ENCODE measurements at places on chromosomes 5 and 9.

DNA sequence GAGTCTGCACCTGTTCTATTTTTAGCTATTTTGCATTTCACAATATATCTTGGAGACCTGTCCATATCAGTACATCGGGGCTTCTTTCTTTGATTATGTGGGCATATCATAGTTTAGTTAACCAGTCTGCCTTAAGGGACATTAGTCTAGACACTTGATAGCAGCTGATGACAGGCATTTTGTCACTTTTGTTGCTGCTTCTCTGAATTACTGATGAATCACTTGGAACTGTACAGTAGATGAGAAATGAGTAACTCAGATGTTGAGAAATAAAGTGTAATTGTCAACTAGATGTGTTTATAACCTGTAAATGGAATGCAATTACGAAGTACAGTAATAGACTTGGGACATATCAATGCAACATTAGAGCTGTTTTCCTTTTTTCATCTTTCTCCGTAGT, 7.1 kb downstream of the ZFP2 start:
- ATAC-seq, result no peak

DNA sequence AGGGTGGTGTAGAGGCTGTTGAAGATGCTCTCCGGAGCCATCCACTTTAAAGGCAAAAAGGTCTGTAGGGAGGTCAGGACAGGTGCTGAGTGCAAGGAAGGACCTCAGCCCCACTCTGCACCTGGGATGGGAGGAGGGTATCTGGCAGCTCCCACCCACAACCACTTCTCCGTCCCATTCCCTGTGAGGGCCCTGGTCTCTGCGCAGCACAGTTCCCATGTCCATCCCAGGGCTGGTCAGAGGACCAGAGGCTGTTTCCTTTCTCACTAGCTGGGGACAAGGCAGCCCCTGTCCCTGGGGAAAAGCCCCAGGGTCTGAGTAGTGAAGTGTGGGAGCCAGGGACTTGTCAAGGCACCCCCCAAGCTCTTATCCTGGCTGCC, 33.7 kb upstream of the CSF1R start:
- no peak for ATAC-seq

DNA sequence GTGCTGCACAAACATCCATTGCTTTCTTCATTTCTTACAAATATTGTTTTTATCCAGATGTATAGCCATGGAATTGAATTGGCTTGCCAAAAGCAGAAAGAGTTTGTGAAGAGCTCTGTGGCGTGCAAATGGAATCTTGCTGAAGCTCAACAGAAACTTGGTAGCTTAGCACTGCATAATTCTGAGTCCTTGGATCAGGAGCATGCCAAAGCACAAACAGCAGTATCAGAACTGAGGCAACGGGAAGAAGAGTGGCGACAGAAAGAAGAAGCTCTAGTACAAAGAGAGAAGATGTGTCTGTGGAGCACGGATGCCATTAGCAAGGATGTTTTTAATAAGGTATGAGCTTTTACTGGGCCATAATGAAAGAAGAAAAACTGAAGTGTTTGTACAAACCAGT, 5.5 kb downstream of the CDC37L1 start:
- ATAC-seq, result no peak

DNA sequence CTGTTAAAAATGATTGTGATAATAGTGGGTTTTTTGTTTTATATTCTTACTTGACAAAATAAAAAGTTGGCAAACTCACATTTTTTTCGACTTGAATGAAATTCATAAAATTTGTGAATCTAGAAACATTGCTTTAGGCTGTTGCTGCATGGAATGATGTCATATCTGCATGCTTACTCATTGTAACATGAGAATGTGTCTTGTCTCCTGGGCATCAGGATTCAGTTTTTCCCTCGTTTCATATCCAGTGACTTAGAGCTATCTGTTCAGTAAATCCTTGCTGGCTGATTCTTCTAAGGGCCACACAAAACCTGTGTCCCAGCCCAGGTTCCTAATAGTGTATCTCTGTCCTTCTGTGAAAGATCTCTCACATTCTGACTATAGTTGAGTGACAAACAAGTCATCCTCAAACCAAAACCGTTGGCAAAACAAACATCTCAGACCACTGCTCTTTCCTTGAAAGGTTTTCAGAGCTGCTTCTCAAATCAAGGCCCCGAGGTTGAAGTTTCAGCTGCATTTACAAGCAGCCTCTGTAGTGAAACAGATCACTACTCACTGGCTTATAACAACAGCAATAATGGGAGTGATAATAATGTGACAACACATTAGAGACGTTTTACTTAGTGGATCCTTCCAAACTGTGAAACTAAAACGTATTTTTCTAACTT, 95.0 kb downstream of the NPR3 start:
- ATAC-seq, result no peak

DNA sequence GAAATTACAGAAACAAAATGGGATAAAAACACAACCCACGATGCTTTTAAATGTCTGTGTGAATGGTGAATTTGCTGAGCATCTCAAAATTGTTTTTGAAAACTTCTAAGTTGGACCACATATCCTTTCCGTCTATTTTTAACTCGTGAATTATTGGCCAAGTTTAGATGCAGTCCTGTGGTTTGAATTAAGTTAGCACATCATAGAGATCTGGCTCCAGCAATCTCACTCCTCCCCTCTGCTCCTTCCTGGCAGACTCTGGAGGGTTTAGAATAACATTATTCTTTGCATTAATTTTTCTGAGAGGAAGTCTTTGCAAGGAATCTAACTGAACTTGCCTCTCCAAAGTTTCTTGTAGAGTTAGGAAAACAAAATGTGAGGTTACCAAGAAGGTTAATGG, 14.5 kb upstream of the ANKRD55 start:
- no peak for ATAC-seq

- no peak for ATAC-seq
Measured at GRCh38 chr5:163622799-163623198, 117.4 kb downstream of the MAT2B start.

GRCh38 chr5:91493086-91493485, 110.0 kb upstream of the ARRDC3 start:
- no peak for ATAC-seq

- ATAC-seq, result no peak
Measured at GRCh38 chr9:117734523-117735314, 30.5 kb downstream of the TLR4 start.

DNA sequence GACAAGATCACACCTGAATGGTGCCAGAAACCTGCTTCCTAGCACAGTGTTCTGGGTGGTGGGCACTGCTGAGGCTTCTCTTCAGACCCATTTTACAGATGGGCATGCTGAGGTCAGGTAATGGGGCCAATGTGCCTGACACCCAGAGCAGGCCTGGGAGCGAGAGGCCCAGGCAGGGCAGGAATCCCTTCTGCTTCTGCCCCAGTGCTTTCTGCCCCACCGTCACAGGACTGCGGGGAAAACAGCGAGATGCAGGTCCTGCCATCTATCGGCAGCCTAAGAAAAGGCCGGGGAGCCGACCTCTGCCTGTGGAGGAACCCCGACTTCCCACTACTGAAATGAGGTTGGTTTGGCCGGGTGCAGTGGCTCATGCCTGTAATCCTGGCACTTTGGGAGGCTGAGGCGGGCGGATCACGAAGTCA, 22.8 kb upstream of the RNU6ATAC start:
- no peak for ATAC-seq

- no peak for ATAC-seq
Measured at GRCh38 chr5:134437847-134438581, 26.3 kb upstream of the CDKN2AIPNL start.

DNA sequence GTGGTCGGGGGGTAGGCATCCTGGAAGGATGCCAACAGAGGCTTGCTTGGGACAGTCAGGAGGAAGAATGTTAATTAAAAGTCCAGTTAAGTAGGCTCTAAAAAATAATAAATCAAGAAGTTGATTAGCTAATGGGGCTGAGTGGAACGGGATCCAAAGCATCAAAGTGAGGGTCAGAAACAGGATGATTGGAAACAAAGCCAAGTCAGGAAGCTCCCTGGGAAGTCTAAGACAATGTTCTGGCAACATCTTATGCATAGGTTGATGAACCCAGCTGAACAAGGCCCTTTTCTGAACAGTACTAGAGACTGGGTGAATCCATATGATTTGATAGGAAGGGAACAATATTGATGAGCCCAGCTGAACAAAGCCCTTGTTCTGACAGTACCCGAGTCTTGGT, 50.2 kb upstream of the STARD4 start:
- ATAC-seq, result no peak

DNA sequence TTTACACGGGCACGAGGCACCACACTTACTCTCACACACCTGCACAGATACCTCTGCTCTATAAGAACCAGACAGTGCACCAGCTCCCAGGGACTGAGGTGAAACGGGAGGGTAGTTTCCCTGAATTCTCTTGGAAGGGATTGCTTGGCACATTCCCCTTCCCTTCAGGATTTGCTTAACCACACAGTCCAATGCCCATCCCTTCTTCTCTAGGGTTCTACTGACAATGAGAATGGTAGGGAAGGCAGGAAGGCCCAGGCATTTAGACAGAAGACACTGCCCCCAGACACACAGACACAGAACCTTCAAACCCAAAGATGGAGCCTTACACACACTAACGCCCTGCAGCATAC, 704 bp upstream of the LHX6 start:
- ATAC-seq, result peak; percentile 9

DNA sequence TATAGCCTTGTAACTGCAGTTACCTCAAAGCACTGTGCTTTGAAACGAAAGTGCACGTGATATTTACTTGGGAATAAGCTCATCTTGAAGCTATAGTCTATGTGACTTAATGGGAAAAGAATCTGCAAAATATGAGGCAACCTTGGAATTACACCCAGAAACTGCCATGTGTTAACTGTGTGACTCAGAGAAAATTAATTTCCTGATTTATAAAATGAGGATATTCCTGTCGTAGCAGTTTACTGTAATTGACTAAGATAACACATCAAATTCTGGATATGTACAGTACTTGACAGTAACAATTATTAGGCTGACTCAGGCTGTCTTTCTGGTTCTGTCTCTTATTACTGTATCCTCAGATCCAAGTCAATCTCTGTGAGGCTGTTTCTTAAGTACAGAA, 1079.9 kb upstream of the ACO1 start:
- no peak for ATAC-seq

- no peak for ATAC-seq
Measured at GRCh38 chr9:7606591-7606990, 193.0 kb downstream of the DMAC1 start.

DNA sequence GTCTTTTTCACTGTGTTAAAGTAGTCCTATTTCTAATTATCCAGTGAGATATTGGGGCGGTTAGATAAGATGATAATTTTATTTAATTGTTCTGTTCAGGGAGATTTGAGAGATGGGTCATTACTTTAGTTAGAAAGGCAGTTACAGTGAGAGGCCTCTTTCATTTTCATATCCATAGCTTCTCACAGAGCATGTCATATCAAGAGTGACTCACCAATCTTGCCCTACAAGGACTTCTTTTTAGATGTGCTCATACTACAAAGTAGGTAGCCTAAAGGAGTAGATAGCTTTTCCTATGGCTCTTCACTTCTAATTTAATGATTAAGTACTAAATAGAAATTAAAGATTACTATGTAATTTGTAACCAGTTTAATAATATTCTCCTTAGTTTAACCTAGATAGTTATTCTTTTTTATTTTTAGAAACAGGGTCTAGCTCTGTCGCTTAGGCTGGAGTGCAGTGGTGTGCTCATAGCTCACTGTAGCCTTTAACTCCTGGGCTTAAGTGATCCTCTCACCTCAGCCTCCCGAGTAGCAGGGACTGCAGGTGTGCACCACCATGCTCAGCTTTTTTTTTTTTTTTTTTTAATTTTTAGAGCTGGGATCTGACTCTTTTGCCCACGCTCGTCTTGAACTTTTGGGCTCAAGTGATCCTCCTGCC, 71.0 kb downstream of the FER start:
- no peak for ATAC-seq

Measured in motor neuron (in vitro differentiated cells).